ENCODE measurements at places on chromosomes 5 and 9.

DNA sequence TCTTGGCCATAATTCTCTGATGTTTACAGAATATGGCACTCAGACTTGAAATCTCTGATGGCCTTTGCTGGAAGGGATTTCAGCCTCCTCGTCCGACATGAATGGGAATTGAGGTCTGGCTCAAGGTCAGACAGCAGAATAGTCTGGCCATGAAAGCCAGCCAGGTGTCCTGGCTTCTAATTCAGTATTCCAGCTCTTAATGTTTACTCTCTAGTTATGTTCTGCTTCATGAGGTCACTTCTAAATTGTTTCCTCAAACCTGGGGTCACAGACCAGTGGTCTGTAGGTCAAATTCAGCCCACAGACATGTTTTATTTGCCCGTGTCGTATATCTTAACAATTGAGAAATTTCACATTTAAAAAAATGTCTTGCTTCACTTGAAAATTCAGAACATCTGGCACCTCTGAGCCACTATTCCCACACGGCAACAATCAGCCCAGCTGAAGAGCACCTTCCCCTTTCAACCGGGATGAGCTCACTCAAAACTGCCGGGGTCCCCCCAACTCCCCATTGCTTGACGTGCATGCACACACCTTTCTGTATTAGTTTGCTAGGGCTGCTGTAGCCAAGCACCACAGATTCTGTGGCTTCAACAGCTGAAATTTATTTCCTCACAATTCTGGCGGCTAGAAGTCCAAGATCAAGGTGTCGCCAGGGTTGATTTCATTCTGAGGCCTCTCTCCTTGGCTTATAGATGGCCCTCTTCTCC lies 243.5 kb downstream of the ENC1 start:
- no peak for DNase-seq

- no peak for DNase-seq
Observed at GRCh38 chr9:71740199-71740598, 28.1 kb downstream of the CEMIP2 start.

DNA sequence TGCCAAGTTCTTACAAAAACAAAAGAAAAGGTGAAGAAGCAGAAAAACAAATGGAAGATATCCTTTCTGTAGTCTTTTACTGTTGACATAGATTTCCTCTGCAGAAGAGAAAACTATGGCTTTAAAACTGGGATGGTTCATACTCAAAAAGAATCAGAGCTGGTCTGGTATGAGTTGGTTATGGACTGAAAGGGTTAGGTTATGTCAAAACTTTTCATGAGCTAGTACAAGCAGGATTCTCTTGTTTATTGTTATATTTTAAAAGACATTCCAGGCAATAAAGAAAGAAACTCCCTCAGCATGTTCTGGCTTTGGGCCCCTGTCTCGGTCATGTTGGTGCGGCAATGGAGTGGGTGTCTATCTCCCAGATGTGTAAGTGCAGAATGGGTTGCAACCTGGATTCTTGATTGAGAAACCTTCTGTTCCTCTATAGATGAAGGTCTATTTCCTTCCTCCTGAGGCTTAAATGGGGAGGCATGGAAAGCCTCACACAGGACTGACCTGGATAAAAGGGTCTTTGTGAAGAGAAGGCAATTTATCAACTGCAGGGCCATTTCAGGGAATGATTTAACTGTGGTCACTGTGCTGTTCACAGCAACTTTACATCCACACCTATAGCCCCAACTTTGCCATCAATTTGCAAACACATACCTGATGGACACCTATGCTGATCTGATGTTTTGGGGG lies 209.6 kb upstream of the TNC start:
- no peak for DNase-seq

GRCh38 chr5:10797261-10797660 lies 36.2 kb upstream of the DAP start:
- DNase-seq, result no peak

- DNase-seq, result no peak
Observed at GRCh38 chr5:29795096-29795652, 1398.3 kb upstream of the CDH6 start.

DNA sequence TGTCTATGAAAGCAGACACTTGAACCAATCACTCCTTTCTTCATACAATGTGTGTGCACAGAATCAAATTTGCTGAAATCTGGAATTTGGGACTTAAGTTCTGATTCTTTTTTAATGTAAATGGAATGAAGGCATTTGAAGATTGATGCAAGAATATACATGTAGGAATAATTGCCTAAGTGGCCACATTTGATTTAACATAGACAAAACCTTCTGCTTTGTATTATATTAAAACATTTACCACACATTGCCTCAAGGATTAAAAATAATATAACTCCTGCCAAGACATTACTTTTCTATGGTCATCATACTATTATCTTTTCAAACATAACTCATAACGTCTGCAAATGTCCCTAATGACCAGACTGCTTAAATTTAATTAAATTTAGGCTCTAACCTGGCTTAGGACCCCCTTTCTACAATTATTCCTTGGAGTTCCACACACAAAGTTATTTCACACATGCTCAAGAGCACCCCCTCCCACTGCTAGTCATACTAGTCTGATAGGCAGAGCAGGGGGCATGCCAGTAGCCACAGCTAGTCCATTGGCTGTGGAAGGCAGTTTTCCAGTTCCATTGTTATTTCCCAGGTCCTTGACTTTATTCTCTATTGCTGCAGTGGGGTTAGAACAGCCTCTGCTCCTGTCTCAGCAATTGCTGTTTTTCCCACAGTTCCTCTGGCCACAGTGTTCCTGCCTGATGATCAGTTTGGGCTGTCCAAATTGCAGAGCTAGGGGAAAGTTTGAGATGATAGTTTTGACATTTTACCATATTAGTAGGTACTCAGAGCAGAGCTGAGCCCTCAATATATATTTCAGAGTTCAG lies 360.6 kb upstream of the GRAMD2B start:
- no peak for DNase-seq

DNA sequence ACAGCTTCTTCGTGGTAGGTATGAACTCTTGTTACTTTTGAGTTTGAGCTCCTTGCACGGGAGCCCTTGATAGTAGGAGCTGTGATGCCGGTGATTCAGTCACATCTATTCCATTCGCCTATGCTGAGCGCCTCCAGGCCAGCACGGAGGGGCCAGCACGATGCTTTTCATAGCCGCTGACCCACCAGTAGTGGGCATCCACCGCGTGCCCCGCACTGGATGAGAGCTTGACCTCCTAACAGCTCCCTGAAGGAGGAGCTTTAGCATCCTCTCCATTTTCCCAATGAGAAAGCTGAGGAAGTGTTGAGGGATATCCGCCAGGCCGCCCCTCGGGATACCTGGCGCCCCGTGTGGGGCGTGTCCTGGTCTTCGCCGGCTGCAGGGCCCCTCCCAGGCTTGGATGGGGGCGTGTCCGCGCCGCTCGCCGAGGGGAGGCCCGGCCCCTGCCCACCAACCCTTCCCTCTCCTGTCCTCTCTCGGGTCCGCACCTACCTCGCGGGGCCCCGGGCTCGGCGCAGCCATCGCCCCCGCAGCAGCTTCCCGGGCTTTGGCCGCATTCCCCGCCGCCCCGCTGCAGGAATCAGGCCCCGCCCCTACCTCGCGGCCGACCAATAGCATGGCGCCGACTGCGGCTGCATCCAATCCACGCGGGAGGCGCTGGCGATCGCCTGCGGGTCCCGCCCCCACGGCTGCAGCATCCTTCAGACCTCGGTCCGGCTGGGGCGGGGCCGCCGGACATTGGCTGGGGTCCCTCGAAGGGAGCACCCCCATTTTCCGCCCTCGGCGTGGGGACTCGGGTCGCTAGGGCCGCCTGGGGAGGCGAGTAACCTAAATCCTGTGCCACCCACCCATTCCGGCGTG lies at the start of gene PIP5KL1:
Gene PIP5KL1, minus strand, starts transcription at position 547 of the 861 bp plus-strand sequence. Its CDS starts 25 bp downstream, at position 522.
- peak; percentile 70 for DNase-seq

GRCh38 chr5:172251419-172251818 lies 32.1 kb downstream of the UBTD2 start:
- no peak for DNase-seq

DNA sequence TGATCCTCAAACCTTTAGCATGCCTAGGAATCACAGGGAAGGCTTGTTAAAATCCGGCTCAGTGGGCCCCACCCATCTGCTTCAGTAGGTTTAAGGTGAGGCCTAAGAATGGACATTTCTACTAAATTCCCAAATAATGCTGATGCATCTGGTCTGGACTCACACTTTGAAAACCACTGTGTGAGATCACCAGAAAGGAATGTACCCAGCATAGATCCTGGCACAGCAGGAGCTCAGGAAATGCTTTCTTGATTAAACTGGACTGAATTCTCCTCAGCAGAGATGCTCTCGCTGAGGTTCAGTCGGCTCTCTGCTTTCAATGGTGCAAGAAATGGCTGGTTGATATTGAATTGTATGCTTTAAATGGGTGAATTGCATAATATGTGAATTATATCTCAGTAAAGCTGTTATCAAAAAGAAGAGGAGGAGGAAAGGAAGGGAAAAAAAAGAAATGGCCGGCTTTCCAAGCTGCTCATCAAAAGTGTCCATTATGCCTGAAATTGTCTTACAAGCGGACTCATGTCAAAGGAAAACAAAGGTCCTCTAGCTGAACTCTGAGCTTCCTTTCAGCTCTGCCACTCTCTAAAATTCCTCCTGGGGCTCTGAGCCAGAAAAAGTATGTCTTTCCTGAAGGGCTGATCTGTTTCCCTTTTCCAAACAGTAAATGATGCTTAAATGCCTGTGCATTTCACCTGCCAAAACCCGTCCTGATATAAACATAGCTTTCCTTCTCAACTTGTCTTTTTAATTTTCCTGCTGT lies 77.6 kb upstream of the SAP30L start:
- no peak for DNase-seq
